Thymus (tissue), 14 donors: ENCODE measurements at places on chromosomes 7 and 10. TPM values are rescaled to one million over a fixed set of nuclear protein-coding genes. Genes with fewer than 3 reads are reported as not detected.

Gene FZD8
- total RNA-seq = 4.3 TPM

Gene C10orf67
- total RNA-seq = 0.05 TPM

Gene ACSM6
- 5.1 TPM for total RNA-seq

DNA sequence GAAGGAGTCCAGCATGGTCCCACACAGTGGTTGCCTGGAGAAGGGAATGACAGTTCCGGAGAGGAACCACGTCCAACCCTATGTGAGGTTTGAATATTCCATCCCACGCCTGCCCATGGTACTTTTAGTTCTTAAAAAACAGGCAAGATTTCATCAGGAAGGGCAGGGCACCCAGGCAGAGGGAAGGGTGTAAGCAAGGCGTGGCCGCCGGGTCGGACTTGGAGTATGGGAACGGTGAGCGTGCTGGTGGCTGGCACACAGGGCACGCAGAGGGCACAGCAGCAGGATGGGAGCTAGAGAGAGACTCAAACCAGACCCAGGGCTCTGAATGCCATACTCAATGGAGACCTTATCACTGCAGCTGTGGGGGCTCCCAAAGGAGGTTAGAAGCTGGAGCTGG lies 34.3 kb downstream of the FAM53B start:
- DNase-seq = no peak

Gene PKD2L1
- total RNA-seq = 0.19 TPM

DNA sequence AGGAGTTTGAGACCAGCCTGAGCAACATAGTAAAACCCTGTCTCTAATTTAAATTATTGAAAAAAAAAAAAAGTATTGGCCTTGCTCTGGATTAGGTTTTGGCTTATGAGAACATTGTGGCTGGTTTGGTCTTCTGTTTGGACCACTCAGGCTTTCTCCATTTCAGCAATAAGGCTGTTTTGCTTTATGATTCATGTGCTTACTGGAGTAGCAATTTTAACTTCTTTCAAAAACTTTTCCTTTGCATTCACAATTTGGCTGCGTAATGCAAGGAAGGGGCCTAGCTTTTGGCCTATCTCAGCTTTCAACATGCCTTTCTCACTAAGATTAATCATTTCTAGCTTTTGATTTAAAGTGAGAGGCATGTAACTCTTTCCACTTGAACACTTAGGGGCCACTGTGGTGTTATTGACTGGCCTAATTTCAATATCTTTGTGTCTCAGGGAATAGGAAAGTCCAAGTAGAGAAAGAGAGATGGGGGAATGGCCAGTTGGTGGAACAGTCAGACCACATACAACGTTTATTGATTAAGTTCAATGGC lies 38.0 kb upstream of the SRPK2 start:
- no peak for DNase-seq

- DNase-seq = no peak
Measured at GRCh38 chr7:126657599-126658358, 595.0 kb downstream of the GRM8 start.

- DNase-seq = no peak
Measured at GRCh38 chr10:103676058-103676785, 179.2 kb downstream of the SH3PXD2A start.

- DNase-seq = peak; percentile 78
Measured at GRCh38 chr10:31090894-31091607, 59.4 kb upstream of the ZNF438 start.

DNA sequence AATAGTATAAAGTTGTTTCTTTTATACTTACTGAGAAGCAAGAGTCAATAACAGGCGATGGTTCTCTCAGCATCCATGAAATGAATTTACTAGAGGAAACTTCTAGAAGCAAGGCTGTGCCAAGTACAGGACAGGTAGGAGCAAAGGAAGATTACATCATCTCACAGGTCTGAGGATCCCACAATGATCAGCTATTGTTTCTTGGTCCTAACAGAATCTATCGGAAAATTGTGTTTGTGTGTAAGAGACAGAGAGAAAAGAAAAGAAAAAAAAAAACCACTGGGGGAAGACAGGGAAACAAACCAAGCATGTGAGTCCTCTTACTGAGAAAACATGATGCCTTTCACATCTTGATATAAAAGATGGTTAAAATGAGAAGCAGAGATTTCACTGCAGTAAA lies 535.0 kb upstream of the NRP1 start:
- DNase-seq = no peak
